ENCODE measurements at places on chromosomes 4 and X. TPM values are rescaled to one million over a fixed set of nuclear protein-coding genes. Genes with fewer than 3 reads are reported as not detected.

Gene LSM6
- polyA plus RNA-seq = 36.7 TPM

- DNase-seq = no peak
Observed at GRCh38 chr4:8606966-8607365, 14.4 kb downstream of the CPZ start.

Gene RTL3
- polyA plus RNA-seq = 1.1 TPM

Gene SLC26A1
- 3.5 TPM for polyA plus RNA-seq
